Stromal cell of bone marrow (primary cell): ENCODE measurements at places on chromosomes 4 and X.
A peak's percentile ranks its signal among the peaks of the same experiment; 100 is the strongest.

- no peak for DNase-seq
Measured at GRCh38 chr4:5366421-5366820, 315.1 kb downstream of the STK32B start.

DNA sequence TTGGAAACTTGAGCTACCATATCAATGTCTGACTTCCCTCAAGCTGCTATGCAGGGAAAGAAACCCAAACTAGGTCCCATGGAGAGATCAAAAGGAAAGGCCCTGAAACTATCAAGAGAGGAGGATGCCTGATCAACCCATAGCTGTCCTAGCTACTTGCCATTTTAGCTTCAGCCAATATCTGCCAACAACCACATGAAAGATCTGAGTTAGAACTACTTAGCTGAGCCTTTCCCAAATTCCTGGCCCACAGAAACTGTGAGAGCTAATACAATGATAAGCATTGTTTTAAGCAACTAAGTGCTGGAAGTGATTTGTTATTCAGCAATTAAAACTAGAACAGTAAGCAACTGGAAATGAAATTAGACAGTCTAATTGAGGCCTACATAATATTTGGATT is 6.3 kb upstream of the ARHGEF38 start:
- DNase-seq: no peak

DNA sequence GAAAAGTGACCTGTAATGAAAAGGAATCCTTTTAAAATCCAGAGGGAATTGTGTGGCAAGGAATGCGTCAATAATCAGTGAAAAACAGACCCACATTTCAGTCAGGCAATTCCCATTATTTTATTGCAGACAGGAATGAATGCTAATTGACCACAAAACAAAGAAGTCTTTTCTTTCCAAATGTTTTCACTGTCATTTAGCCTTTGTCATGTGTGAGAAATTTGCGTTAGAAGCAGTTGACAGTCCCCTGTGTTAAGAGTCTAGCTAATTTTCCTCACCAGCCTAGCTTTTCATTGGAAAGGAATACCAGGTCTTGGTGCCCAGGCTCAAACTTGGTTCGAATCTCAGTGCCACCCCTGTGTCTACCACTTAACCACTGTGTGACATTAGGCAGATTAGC is 83.4 kb downstream of the KIT start:
- DNase-seq: no peak

GRCh38 chrX:7586126-7586525 is 256.8 kb upstream of the VCX start:
- peak; percentile 22 for DNase-seq

GRCh38 chr4:73068491-73069337 is 802 bp downstream of the COX18 start:
- DNase-seq: no peak

- DNase-seq: no peak
Measured at GRCh38 chrX:132488180-132488705, 595 bp downstream of the MBNL3 start.

GRCh38 chr4:4689694-4690440 is 148.0 kb upstream of the STX18 start:
- no peak for DNase-seq

- DNase-seq: no peak
Measured at GRCh38 chr4:87758270-87758669, 41.1 kb upstream of the IBSP start.

- DNase-seq: no peak
Measured at GRCh38 chr4:3324093-3324815, 31.4 kb downstream of the RGS12 start.

DNA sequence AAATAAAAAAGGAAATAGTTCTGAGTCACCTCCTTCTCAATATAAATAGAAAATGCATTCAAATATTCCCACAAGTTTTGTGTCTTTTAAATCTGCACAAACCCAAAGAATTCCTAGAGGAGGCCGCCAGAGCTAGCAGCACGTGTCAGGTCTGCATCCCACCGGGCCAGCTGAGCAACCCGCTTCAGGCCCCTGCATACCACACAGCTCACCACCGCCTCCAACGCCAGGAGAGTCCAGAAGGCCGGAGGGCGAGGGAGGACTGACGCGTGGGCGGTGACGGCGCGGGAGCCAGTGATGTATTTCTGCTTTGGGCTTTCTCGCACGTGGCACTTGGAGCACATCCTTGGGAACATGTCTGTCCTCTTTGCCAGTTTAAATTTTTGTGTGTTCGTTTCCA is 61.9 kb upstream of the CLDN34 start:
- DNase-seq: peak; percentile 22

GRCh38 chr4:102217345-102217744 is 127.9 kb downstream of the SLC39A8 start:
- no peak for DNase-seq

- DNase-seq: no peak
Measured at GRCh38 chr4:150384249-150384648, 197.7 kb upstream of the MAB21L2 start.

- DNase-seq: peak; percentile 60
Measured at GRCh38 chr4:146051728-146052391, 113.2 kb upstream of the ZNF827 start.

- DNase-seq: no peak
Measured at GRCh38 chr4:124738994-124739393, 26.5 kb upstream of the ANKRD50 start.
